Testis (tissue), 5 donors: ENCODE measurements at places on chromosomes 7 and 10. TPM values are rescaled to one million over a fixed set of nuclear protein-coding genes. Genes with fewer than 3 reads are reported as not detected.

GRCh38 chr7:108604307-108605077 lies 34.8 kb downstream of the DNAJB9 start:
- DNase-seq = no peak

DNA sequence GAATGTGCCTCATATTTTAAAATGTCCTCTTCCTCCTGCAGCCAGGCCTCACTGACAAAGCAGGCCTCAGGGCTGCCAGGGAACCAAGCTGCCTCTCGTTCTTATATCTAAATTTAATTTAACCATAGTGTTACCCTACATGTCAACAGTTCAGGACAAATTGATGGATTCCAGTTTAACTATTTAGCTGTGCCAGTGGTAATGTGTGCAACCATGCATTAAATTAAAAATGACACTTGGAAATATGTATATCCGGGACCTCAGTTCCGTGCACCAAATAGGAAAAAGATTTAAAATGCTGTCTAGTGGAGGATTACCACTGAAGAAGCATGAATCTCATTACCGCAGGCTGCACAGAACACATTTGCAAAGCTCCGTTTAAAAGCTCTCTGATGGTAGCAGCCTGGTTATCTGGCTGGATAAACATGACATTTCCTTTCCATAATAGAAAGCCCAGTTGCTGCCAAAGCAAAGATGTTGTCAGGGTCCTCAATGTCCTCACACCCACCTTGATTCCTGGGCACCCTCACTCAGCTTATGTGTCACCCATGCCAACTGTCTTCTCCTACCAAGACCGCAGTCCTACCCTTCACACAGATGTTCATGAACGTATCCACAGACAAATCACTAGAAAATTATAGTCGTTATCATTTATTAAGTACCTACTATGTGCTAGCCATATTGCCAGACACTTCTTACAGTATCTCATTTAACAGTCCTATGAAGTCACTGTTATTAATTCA lies 73.3 kb upstream of the FRMD4A start:
- DNase-seq = no peak

Gene PDE1C
- 9.5 TPM for polyA plus RNA-seq

- DNase-seq = no peak
These were observed 271.7 kb downstream of the ARHGAP12 start for GRCh38 chr10:31656851-31657433.
